ENCODE measurements at places on chromosomes 7 and 10.

DNA sequence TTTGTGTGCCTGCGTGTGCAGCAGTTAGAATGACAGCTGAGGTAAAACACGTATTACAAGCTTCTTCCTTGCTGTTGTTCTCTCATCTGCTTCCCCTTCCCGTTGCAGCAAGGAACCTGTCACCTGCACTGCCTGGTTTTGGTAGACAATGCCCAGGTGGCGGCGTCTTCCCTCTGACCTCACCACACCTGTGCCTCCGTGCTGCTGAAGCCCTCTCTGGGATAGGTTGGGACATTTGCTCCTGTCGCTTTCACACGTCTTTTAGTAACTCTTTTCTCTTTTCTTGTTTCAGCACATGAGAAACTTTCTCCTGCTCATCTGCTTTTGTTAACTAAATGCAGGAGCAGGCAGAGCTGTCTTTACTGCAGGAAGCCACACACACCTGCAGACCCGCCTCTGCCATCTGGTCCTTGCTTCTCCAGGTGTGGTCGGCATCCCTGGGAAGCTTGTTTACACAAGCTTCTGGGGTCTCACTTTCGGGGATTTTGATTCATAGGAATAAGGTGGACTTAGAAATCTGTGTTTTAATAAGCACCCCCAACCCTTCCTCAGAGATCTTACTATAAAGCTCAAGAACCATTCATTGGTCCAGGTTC lies 60.7 kb upstream of the EXOC6 start:
- DNase-seq: no peak

GRCh38 chr7:131265227-131265626 lies 62.4 kb upstream of the MKLN1 start:
- no peak for DNase-seq

DNA sequence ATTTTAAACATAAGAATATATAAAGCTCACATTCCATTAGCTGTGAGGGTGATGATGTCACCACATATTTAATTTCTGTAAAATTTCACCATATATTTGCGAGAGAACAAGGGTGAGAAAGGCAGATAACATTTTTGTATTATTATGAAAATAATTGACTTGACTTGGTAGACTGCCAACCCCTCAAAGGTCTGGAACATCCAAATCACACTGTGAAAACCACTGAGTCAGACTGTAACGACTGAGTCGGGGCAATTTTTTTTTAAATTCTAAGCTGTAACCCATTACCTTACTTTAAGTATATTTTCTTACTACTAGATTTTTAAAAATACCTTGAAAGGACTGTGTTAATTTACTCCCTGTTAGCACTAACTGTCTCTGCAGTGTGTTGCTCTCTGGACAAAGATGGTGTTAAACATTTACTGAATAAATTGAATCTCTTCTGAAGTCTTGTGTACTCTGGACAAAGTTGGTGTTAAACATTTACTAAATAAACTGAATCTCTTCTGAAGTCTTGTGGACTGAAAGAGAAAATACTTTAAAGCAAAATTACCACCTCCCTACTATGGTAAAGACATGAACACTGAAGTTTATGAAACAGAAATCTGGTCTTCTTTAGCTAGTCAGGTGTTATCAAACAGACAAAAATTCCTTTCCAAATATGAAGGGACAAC lies 14.1 kb downstream of the PDZD8 start:
- no peak for DNase-seq

DNA sequence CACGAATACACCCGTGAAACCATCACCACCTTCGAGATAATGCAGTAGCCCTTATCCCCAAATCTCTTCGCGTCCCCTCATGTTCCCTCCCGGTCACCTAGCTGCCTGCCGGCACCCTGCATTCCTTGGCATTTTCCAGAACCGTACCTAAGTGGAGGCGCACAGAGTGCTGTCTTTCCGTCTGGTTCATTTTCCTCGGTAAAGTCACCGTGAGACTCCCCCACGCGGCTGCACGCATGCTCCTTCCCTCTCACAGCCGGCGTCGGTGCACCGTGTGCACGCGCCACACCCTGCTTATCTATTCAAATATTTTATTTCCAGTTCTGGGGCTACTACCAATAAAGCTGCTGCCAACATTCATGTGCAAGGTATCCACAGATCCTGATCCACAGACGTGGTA lies 65.5 kb upstream of the NKX6-2 start:
- no peak for DNase-seq

DNA sequence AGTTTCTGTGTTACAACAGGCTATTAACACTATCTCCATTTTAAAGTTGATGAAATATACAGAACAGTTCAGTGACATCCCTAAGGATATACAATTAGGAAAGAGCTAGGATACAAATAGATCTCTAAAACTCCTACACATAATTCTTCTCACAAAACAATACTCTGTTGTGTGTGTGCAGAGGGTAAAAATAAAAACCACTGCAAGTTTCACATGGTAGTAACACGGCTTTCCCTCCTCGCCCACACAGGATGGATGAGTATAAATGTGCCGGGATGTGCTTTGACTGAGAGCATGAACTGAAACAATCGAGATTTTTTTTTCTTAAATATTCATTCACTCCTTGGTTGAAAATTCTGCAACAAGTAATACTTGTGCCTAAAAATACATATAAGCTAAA lies 131.5 kb upstream of the C1QL3 start:
- DNase-seq: no peak

DNA sequence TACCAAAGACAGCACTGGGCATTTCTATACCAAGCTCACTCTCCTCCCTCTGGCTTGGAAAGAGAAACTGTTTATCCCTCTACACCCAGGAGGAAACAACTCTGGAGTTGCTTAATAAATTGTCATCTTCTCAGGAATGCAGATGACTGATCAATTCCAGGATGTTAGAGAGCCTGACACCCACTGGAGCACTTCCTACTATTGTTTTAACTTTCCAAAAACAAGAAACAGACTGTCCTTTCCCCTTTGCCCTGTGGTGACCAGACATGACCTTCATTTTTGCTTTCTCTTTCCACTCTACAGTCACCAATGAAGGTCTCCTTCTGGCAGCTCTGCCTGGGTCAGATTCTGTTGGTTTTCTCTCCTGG lies 19.6 kb downstream of the GIMAP4 start:
- no peak for DNase-seq

DNA sequence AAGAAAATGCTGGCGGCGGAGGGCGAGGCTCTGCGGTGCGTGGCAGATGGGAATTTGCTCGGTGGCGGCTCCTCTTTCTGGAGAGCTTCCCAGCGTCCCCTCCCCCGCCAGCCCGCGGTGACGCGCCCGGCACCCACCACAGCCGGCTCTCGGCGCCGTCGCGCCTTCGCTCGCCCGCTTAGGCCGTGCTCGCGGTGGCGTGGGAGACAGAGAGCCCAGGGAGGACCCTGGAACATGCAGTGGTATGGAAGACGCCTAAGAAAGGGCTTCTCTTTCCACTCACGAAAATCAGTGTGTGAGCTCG lies 576 bp upstream of the CSGALNACT2 start:
- no peak for DNase-seq

GRCh38 chr10:132310701-132311337 lies 3.1 kb upstream of the STK32C start:
- no peak for DNase-seq

- DNase-seq: no peak
These were observed 754.8 kb downstream of the KCNMA1 start for GRCh38 chr10:76882796-76883195.

- DNase-seq: peak; percentile 34
These were observed 51.6 kb upstream of the CREB5 start for GRCh38 chr7:28360739-28361138.

- DNase-seq: no peak
These were observed 23.6 kb downstream of the VIPR2 start for GRCh38 chr7:159121068-159121467.

GRCh38 chr10:33791272-33791660 lies 456.8 kb upstream of the NRP1 start:
- no peak for DNase-seq

- no peak for DNase-seq
These were observed 15.3 kb downstream of the PTPRE start for GRCh38 chr10:127922206-127922605.

DNA sequence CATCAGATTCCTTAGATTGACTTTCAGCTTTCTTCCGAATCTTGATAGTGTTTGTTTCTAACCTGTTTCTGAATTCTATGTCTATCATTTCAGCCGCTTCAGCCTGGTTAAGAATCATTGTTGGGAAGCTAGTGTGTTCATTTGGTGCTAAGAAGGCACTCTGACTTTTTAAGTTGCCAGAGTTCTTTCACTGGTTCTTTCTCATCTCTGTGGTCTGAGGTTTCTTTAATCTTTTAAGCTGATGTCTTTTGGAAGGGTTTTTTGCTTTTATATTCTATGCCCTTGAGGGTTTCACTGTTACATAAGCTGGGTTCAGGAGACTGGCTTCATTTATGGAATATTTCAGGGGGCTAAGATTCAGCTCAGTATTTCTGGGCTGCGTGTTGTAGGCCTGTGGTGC lies 104.5 kb upstream of the PRSS58 start:
- DNase-seq: no peak

GRCh38 chr10:34786464-34786863 lies 28.6 kb downstream of the PARD3 start:
- DNase-seq: no peak

GRCh38 chr7:909358-910329 lies 33.3 kb downstream of the GET4 start:
- DNase-seq: no peak

DNA sequence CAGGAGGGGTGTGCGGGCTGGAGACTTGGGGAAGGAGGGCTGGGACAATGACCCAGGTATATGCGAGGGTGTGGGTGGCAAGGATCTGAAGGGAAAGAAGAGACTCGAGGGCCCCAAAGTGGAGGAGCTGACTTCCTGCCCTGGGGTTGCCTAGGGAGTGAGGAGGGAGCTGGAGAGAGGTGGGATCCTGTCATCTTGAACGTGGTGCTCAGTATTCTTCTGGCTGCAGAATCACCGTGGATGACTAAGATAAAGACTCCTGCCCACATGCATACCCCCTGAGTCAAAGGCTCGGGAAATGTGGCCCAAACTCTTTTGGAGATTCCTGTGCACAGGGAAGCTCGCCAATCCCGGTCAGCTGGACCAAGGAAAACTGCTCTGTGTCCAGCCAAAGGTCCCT lies 31.2 kb downstream of the COL17A1 start:
- DNase-seq: no peak

DNA sequence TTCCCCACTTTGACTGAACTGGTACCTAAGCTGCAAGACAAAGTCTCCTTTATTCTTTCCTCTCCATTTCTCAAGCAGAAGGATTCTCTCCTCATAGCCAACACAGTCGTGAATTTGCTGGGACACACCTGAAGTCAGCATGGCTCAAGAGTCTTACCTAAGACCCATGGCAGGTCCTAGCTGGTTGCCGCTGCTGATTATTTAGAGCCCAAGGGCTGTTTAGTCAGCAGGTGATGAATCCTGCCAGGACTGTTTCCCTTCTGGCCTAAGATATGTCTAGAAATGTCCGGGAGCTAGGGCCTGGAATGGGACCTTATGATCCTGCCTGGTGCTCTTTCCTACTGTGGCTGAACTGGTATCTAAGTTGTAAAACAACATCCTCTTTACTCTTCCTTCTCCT lies 82.8 kb downstream of the AHCYL2 start:
- DNase-seq: no peak

DNA sequence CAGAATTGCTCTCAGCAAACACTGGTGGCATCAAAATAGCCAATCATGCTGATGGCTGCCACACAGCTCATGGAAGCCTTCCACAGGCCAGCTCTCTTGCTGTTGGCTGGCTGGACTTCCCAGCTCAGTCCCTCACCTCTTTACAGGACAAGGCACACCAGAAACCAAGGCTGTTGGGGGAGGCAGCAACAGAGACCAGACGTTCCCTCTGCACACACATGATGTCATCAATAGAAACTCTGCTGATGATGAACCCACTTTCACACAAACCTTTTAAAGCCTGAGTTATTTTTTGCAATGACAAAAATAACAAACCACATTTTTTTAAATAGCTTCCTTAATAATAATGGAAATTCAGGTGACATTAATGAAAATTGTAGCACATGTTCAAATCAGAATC lies 300.9 kb upstream of the C7orf33 start:
- DNase-seq: no peak

Measured in SHP77 treated with DMSO at 0.1 percent for 48 hours (cell line).